ENCODE measurements at places on chromosomes 1 and 21.

DNA sequence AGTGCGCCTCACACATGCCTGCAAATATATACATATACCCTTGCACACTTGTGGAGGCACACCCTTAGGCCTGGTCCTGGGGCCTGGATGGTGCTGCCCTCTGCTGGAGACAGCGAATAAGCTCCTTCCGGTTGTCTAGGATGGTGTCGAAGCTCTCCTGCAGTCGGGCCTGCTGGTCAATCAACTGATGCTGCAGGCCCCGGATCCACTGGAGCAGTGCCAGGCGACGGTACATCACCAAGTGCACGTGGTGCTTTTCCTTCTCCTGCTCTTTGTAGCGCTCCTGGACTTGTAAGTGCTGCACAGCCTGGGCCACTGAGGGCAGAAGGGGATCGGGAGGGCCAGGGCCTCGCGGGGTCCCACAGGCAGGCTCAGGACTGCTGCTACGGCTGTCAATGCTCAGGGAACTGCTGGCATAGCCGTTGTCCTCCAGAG is 3.1 kb downstream of the C1orf216 start:
- ATAC-seq: peak; percentile 81

DNA sequence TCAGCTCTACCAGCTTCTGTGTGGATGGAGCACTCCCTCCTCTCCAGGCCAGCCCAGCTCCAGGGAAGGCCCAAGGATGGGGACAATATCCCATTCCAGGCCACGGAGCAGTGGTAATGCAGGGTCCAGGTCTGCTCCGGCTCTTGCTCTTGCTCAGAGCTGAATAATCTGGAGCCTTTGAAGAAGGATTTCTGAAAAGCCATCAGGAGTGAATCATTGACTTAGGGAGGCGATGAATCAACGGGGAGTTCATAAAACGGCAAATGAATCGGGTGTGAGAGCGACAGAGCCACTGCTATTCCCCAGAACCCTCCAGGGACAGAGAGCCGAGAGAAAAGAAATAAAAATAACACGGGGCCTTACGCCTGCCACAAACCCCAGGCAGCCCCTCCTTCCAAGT is 7.7 kb downstream of the POU3F1 start:
- ATAC-seq: peak; percentile 68

- no peak for ATAC-seq
These were observed 41.0 kb downstream of the NENF start for GRCh38 chr1:212473729-212474128.

GRCh38 chr1:60274422-60275290 is 201.1 kb upstream of the C1orf87 start:
- ATAC-seq: no peak

GRCh38 chr1:224707843-224708725 is 92.0 kb downstream of the CNIH3 start:
- ATAC-seq: peak; percentile 53

DNA sequence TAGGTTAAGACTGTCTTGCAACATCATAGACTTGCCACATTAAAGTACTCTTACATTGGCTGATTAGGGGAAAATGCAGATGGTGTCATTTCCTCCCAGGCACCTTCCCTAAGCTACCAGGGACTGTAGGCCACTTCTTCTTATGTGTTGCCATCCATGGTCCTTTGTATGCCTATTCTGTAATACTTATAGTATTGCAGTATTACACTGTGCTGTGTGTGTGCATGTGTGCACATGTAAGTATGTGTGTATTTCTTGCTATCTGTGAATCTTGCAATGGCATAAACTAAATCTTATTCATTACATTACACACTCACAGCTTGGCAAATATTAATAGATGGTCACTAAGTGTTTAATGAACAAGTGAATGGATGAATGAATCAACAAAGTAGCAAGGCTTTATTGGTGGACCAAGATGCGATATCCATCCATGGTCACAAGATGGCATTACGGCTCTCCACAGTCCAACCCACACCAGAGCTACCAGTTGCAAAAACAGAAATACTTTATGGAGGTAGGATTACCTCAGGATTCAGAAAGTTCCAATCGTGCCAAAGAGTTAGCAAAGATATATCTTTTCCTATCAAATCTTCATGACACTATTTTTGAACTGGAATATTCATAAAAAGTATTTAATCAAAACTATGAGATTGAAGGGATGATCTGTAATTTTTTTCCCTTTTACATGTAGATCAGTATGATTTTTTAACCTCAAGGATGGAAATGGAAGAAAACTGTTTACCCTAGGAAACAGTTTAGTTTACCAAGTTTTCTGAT is 160.2 kb downstream of the DENND1B start:
- ATAC-seq: peak; percentile 64

DNA sequence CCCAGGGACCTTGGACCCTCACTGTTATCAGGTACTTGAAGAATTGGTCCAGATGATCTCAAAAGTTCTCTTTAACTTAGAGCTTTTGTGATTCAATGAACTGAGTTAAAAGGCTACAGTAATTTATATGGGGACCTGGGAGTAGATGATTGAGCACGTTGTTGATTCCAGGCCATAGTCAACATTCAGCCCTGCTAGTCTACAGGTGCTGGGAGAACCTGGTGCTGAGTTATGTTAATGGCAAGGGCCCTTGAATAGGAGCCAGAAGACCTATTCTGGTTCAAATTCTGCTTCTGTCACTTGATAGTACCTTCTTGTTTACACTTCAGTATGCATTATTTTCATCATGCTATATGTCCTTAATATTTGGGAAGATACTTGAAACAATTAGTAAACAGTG is 11.2 kb downstream of the DYRK3 start:
- ATAC-seq: no peak

DNA sequence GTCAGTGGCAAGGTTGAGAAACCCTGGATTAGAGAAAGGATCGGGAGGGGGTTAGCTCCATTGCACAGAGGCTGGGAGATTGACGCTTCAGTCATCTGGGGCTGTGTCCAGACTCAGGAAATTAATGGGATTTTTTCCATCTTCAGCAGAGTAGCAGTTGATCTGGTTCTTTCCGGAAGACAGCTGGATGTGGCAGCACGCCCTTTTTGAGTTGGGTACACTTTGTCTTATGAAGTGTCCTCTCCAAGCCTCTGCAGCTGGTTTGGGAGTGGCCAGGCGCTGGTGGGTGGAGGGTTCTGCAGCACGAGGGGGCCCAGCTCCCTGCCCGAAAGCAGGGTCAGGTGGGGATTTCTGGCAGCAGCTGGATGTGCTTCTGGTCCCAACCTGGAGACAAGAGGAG is 95.1 kb downstream of the TAS1R2 start:
- no peak for ATAC-seq

DNA sequence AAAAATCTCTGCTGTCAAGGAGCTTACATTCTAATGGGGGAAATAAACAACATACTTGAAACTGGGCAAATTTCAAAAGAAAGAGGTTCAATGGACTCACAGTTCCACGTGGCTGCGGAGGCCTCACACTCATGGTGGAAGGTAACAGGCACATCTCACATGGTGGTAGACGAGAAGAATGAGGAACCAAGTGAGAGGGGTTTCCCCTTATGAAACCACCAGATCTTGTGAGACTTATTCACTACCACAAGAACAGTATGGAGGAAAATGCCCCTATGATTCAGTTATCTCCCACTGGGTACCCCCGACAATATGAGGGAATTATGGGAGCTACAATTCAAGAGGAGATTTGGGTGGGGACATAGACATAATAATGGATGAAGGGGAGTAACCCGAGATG is 226.4 kb downstream of the ZP4 start:
- no peak for ATAC-seq

GRCh38 chr1:56788588-56788987 is 30.6 kb downstream of the FYB2 start:
- no peak for ATAC-seq

GRCh38 chr21:43277481-43278351 is 108.9 kb downstream of the CRYAA start:
- ATAC-seq: peak; percentile 5
